ENCODE measurements at places on chromosomes 1 and 21.
A peak's percentile ranks its signal among the peaks of the same experiment; 100 is the strongest.

- no peak for DNase-seq
Measured at GRCh38 chr1:30886710-30887428, 21.7 kb downstream of the SDC3 start.

GRCh38 chr1:165173818-165174217 lies 182.7 kb downstream of the LMX1A start:
- no peak for DNase-seq

GRCh38 chr1:56908619-56909221 lies 54.1 kb downstream of the C8A start:
- peak; percentile 43 for DNase-seq

DNA sequence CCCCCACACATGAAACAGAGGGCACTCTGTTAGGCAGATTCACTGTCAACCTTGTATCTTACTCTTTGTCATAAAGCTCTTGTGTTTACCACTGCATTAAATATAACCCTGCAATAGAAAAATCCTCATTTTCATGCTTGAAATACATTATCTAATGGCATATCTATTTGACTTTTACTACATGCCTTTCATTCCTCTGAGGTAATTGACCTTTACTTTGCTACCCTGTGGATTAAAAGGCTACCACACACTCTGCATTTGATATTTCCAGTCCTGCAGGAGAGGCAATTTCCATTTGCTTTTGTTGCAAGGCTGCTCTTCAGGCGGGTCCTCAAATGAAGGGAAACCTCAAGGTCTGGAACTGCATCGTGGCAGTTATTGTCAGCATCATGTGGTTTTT lies 238.0 kb downstream of the NTNG1 start:
- DNase-seq: no peak

- no peak for DNase-seq
Measured at GRCh38 chr21:25324666-25325065, 282.6 kb downstream of the MRPL39 start.

DNA sequence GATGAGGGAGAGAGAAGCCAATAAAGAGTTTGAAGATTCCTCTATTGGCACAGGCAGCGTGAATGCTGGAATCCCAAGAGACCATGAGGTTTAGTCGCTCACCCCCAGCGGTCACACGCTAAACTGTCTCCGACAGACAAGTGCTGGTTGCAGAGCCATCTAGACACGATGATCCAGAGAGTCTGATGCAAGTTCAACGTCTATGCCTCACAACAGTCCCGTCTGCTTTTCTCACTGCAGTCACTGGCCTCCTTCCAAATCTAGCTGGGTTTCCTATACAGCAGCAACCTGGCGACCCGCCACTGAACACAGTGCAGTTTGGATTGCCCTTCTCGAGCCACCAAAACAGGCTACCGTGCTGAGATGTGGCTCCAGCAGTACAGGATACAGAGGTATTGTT lies 98.6 kb upstream of the KRTAP19-8 start:
- no peak for DNase-seq

DNA sequence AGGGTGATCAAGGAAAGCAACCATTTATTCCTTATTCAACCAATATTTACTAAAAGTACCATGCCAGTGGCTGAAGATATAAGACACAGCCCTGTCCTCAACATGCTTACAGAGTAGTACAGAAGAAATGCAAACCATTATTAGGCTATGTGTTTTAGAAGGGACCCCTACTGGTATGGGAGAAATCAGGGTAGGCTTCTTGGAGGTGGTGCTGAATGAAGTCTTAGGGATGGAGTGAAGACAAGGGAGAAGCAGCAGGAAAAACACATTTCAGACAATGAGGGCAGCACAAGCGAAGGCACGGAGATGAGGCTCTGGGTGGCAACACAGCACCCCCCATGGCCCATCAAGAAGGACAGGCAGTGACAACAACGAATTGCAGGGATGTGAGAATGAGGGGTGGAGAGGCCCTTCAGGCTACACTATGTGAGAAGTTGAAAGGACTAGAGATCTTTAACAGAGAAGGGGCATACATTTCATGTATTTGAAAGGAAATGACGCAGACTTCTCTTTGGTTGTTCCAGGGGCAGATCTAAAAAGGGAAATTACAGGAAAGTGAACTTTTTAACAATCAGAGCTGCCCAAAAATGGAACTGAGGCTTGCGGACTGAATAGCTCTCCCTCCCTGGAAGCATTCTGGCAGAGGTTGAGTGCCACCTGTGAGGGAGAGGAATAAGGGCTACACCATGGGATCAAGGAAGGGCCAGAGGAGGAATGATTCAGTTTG lies 16.8 kb upstream of the CD58 start:
- DNase-seq: no peak

DNA sequence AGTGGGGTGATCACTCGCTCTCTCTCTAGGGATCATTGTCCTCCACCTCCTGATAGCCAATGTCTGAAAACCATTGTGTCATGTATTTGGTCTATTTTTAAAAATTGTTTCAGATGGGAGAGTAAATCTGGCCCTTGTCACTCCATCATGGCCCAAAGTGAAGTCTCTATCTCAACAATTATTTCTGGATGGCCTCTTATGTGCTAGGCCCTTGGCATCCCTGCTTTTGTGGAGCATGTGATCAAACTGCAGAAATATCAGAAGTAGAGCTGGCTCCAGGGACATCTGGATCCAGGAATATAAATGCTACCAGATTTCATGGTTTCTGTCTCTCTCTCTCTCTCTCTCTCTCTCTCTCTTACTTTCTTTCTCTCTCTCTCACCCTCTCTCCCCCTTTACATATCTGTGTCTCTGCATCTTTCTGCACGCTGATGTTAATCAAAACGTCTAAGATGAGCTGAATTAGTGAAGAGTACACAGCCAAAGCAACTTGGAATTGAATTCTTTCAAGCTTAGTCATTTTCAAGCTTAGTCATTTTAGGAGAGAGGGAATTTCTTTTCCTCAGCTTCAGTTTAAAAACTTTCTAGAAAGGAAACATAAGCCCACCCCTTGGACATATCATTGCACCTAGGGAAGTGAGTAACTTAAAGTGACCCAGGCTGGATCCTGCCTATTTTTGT lies 47.4 kb upstream of the DOCK7 start:
- DNase-seq: peak; percentile 41

DNA sequence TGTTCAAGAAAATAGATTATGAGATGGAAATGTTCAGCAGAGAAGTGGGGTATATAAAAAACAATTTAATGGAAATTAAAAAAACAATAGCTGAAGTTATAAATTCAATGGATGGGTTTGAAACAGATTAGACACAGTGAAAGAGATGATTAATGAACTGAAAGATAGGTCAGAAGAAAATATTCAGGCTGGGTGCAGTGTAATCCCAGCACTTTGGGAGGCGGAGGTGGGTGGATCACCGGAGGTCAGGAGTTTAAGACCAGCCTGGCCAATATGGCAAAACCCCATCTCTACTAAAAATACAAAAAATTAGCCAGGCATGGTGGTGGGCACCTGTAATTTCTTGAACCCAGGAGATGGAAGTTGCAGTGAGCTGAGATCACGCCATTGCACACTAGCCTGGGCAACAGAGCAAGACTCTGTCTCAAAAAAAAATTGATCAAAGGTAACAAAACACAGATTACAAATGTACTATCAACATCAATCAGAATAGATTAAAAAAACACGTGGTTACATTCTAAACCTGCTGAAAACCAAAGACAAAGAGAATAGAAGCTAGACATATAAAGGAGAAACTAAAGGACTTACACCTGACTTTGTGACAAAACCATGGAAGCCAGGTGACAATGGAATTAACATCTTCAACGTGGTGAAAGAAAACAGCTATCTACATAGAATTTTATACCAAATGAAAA lies 4.8 kb upstream of the SUMO3 start:
- DNase-seq: no peak

DNA sequence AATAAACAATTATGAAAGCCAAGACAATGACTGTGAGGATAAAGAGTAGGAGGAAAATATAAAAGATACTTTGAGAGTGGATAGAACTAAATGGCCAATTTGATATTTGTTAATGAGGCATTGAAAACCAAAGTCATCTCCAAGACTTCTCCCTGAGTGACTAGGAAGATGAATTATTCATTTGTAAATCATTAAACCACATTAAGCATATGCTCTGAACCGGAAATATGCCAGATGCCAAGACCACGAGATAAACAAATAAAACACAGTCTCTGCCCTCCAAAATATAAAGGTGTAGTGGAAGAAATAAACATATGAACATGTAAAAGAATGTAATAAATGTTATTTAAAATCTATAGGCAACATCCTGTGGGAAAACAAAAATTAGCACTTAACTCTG lies 78.8 kb downstream of the MRPL39 start:
- no peak for DNase-seq

GRCh38 chr1:31498376-31499040 lies 77.8 kb upstream of the TINAGL1 start:
- no peak for DNase-seq

DNA sequence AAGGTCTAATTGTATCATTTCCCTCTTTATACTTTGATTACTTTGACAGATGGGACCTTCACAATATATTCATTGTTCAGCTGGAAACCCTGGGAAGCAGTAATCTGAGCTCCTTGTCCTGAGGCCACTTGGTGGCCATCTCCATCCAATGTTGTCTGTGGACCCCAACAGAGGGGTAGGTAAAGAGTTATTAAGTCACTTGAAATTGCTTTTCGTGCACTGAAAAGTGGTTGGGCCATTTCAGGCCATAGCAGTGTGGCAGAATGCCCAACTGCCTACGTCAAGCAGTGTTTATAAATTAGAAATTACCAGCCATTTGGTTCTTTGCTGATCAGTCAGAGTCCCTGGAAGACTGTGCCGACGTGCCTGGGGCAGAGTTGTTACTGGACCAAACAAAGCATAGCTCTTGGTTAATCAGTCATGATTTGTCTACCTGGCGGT lies 308.3 kb upstream of the USP25 start:
- no peak for DNase-seq

- DNase-seq: no peak
Measured at GRCh38 chr1:53454019-53454418, 5.2 kb upstream of the DMRTB1 start.

DNA sequence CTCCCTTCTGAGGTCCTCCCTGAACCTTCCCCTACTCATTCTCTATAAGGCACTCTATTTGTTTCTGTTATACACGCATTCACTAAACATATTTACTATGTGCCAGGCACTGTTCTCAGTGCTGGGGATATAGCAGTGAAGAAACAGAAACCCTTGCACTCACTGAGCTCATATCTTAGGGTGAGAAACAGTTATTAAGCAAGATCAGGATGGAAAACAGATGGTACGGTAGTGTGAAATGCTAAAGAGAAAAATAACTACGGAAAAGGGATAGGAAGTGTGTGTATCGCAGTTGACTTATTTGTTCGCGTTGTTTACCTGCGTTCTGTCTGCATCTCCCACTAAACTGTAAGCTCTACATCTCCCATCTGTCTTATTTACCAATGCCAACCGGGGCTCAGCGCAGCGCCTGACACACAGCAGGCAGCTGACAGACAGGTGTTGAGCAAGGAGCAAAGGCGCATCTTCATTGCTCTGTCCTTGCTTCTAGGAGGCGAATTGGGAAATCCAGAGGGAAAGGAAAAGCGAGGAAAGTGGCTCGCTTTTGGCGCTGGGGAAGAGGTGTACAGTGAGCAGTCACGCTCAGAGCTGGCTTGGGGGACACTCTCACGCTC lies 572 bp downstream of the CYB5RL start:
- no peak for DNase-seq

- no peak for DNase-seq
Measured at GRCh38 chr1:188615321-188615720, 1786.6 kb downstream of the PLA2G4A start.

DNA sequence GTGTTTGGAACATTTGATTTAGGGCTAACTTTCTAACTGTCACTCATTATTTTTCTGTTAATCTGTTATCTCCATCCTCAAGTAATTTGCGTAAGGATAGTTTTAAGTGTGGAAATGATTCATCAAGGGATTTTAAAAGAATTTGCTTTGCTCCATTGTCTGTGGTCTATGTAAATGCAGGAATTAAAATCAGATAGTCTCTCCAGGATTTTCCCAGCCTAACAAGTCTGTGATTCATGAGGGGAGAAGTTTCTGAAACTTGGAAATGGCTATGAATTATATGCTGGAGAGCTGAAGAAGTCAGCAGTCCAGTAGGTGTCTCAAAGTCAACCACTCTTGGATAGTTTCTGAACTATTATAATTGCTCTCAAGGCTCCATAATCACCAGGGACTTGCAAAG lies 264.5 kb downstream of the MRPL39 start:
- DNase-seq: peak; percentile 28

GRCh38 chr1:108199781-108200686 lies at the start of gene SLC25A24:
Gene SLC25A24 (minus strand): TSS chr1:108200343. CDS start chr1:108200138, 205 bp downstream.
- no peak for DNase-seq

- no peak for DNase-seq
Measured at GRCh38 chr1:107877745-107878144, 87.2 kb downstream of the VAV3 start.

DNA sequence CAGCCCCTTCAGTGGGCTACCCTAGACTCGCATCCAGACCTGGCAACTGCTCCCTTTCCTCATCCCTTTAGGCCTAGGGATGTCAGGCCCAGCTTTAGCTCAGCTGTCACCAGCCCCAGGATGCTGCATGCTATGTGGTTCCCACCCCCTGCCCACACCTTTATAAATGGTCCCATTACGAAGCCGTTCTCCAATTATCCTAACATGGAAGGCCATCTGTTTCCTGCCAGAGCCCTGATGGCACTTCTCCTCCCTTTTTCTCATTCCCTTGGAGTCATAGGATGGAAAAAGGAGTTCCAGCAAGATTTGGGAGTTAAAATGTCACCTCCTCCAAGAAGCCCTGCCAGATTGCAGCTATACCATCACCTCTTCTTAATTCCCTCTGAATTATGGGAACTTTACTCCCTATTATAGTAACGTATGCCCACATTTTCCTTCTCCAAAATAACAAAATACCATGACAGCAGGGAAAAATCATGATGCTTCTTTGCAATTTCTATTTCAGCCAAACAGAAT lies 205.0 kb upstream of the GRIK3 start:
- DNase-seq: no peak

DNA sequence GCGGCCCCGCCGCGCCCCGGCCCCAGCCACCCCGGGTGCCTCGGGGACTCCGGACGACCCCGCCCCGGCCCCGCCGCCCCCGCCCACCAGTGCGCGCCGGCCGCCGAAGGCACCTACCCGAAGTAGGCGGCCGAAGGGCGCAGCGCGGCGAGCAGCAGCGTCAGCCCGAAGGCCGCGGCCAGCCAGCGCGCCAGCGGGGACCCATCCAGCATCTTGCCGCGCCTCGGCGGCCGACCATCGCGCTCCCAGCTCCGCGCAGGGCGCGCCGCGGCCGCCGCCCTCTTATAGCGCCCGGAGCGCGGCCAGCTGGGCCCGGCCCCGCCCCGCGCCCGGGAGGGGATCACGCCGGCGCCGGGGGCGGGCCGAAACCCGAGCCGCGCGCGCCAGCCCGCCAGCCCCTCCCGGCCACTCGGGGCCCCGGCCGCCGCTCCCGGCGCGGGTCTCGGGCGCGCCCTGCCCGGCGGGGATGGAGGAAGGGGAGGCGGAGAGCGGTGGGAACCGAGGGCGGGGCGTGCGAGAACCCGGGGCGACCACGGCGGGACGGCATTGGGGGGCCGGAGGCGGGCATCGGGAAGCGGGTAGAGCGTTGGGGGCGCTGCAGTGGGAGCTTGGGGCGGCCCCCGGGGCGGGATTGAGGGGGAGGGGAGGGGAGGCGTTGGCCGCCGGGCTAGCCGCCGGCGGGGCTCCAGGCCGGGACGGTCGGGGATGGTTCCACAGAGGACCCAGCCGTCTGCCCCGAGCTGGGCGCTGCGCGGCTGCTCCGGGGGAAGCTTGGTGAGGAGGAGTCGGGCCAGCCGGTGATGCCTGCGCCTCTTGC lies at the start of gene WNT9A:
Gene WNT9A (minus strand): TSS at position 257 of the 817 bp plus-strand sequence. CDS start 45 bp downstream, at position 212.
- no peak for DNase-seq

Data from AG09309 (cell line).